ENCODE measurements at places on chromosomes 6 and 20.

GRCh38 chr6:43803055-43803782 lies 33.2 kb downstream of the VEGFA start:
- DNase-seq: no peak

- no peak for DNase-seq
Measured at GRCh38 chr6:105359419-105360370, 43.2 kb downstream of the PREP start.

DNA sequence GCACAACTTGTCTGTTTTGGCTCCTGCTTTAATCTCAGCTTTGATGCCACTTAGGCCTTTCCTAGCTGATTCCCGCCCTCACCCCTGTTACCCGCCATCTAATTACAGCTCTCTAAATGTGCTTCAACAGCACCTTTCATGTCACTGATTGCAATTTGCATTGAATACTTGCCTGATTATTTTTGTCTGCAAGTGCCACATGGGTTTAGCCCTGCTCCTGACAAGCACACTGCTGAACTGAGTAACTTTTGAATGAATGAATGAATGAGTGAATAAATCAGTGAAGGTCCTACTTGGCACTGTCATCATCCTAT lies 591 bp upstream of the DCBLD1 start:
- DNase-seq: no peak

GRCh38 chr6:82217018-82217586 lies 30.4 kb downstream of the IBTK start:
- DNase-seq: no peak

All from SIG-M5 (cell line).